ENCODE measurements at places on chromosomes 16 and 17. TPM values are rescaled to one million over a fixed set of nuclear protein-coding genes. Genes with fewer than 3 reads are reported as not detected.

The ABI3 gene
- 67.0 TPM for total RNA-seq

The CCL7 gene
- not detected for total RNA-seq

The CACNG5 gene
- not detected for total RNA-seq

The PLA2G10 gene
- total RNA-seq: not detected

The CCL8 gene
- not detected for total RNA-seq

The NPB gene
- total RNA-seq: not detected

The CCL16 gene
- not detected for total RNA-seq

The WDR81 gene
- 22.4 TPM for total RNA-seq

The ARL2BP gene
- total RNA-seq: 25.5 TPM

The FOXN1 gene
- not detected for total RNA-seq

The EVPLL gene
- total RNA-seq: not detected

The DRC3 gene
- total RNA-seq: not detected

The ASIC2 gene
- not detected for total RNA-seq

The TMEM94 gene
- total RNA-seq: 59.0 TPM

The RAB37 gene
- total RNA-seq: 2.3 TPM

The SNAI3 gene
- total RNA-seq: 5.7 TPM

The FAM20A gene
- total RNA-seq: not detected

The CNGB1 gene
- total RNA-seq: not detected

The NUPR1 gene
- 0.28 TPM for total RNA-seq

The HIGD1B gene
- total RNA-seq: not detected

The KRTAP4-4 gene
- total RNA-seq: not detected

The TMC5 gene
- total RNA-seq: not detected

The GIT1 gene
- total RNA-seq: 45.1 TPM

The PRR35 gene
- total RNA-seq: not detected

The ACAP1 gene
- total RNA-seq: 257 TPM

The APRT gene
- 219 TPM for total RNA-seq

The UTS2R gene
- 0.36 TPM for total RNA-seq

The CFAP97D1 gene
- total RNA-seq: not detected

The TEKT5 gene
- 2.2 TPM for total RNA-seq

The CCR7 gene
- total RNA-seq: 192 TPM

The SPATA32 gene
- 0.21 TPM for total RNA-seq

The NATD1 gene
- 0.33 TPM for total RNA-seq

The KRT33A gene
- not detected for total RNA-seq

The PIGW gene
- 12.9 TPM for total RNA-seq

The PRDM7 gene
- total RNA-seq: not detected

The CACNA1G gene
- not detected for total RNA-seq

The THAP11 gene
- 30.0 TPM for total RNA-seq

The KRTAP17-1 gene
- total RNA-seq: not detected

The HSPB9 gene
- not detected for total RNA-seq

The KRTAP4-5 gene
- total RNA-seq: not detected

The DLX4 gene
- 0.23 TPM for total RNA-seq

The ADORA2B gene
- 0.21 TPM for total RNA-seq

The HBA2 gene
- 0.92 TPM for total RNA-seq

The ITGB4 gene
- total RNA-seq: 1.6 TPM

The TAC4 gene
- not detected for total RNA-seq

The C1QBP gene
- total RNA-seq: 415 TPM
